ENCODE measurements at places on chromosomes 16 and 17.

DNA sequence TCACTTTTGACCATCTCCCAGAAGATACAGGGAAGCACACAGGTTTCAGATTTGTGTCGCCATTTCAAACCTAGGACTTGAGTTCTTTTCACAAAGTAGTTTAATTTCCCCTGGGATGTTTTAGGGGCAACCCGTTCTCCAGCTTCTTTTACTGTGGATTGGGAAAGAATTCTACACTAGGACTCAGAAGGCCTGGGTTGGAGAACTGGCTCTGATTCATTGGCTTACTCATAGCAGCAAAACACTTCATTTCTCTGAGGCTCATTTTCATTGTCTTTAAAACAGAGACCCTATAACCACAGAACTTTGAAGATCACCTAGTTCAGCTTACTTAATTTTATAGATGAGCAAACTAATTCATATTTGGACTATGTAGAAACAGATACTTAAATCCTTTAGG, 175.9 kb upstream of the SALL1 start:
- DNase-seq = no peak

- no peak for DNase-seq
These were observed 2.1 kb downstream of the COL1A1 start for GRCh38 chr17:50199211-50199802.

DNA sequence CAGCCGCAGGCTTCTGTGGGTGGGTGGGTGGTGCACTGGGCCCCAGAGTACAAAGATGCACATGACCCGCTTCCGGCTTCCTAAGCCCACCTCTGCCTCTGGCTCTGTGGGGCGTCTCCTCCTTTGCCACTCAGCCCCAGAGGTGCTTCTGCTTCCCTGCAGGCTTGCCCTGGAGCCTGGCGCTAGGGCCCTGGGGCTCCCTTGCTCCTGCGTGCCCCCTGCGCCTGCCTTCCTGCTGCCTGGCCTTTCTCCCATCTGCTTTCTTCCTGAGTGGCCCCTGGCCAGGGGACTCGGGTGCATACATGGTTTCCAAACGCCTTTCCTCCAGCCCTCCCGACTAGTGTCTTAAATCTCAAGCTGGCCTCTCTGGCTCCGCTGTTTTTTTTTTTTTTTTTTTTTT, 3.4 kb downstream of the WWOX start:
- no peak for DNase-seq

DNA sequence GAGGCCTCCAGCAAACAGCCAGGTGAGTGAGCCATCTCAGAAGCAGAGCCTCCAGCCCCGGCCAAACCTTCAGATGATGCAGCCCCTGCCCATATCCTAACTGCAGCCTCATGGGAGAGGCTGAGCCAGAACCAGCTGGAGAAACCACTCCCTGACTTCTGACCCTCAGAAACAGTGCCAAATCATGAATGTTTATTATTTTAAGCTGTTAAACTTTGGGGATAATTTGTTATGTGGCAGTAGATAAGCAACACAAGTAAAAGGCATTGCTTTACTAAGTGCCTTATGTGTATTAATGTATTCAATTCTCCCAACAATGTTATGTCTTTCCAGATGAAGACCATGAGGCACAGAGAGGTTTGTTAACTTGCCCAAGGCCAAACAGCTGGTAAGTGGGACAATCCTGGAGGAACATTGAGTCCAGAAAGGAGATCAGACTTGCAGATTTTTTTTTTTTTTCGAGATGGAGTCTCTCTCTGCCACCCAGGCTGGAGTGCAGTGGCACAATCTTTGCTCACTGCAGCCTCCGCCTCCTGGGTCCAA, 59.6 kb downstream of the SOCS1 start:
- no peak for DNase-seq

- DNase-seq = no peak
These were observed 13.6 kb downstream of the RSAD1 start for GRCh38 chr17:50492214-50492613.
